Cerebellum (tissue), 4 donors: ENCODE measurements at places on chromosomes 6 and 20.
A peak's percentile ranks its signal among the peaks of the same experiment; 100 is the strongest.

- DNase-seq, result peak; percentile 9
Observed at GRCh38 chr20:15546525-15547023, 1026.7 kb downstream of the KIF16B start.

GRCh38 chr6:140663094-140663493 is 1288.6 kb upstream of the CITED2 start:
- DNase-seq, result no peak

DNA sequence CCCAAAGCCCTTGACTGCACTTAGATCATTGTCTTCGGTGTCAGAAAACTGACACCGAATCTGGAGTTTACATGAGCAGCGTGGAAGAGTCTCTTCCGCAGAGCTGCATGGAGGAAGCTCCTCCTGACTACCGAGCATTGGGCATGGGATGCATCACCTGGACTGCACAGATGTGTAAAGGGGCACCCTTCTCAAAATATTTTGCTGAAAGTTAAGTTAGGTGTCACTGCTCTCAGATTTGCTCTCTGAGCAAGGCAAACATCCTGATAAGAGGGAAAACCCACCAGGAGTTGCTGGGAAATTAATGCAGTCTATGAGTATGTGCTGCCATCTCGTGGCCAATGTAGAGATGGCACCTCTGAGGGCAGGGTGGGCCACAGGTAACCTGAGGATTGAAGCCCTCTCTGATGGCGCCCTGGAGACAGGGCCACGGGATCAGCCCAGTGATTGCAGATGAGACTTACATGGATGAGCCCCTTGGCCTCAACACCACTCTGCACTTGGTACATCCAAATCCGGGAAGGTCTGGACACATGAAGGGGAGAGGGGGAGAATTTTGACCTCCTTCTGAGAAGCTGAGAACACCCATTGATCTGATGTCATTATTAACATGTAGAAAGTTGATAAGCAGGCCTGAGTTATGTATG is 129.9 kb downstream of the LPA start:
- DNase-seq, result peak; percentile 26

GRCh38 chr6:134410541-134410940 is 92.6 kb upstream of the SGK1 start:
- no peak for DNase-seq

DNA sequence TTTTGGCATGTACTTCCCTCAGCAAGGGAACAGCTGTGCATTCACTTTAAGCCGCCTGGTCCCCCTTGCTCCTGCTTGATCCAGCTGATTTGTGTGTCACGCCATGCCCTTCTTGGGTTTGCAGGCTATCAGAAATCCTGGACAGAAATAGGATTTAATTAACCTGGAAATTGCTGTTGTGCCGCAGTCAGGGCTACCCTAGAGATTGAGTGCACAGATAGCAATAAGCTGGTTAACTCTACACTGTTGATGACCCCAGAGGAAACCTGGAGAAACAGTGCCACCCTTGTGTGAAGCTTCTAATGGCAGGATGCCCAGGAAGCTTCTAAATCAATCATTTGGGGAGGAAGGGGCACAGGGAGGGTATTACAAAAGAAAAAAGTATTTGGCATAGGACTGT is 199.0 kb downstream of the JARID2 start:
- no peak for DNase-seq

DNA sequence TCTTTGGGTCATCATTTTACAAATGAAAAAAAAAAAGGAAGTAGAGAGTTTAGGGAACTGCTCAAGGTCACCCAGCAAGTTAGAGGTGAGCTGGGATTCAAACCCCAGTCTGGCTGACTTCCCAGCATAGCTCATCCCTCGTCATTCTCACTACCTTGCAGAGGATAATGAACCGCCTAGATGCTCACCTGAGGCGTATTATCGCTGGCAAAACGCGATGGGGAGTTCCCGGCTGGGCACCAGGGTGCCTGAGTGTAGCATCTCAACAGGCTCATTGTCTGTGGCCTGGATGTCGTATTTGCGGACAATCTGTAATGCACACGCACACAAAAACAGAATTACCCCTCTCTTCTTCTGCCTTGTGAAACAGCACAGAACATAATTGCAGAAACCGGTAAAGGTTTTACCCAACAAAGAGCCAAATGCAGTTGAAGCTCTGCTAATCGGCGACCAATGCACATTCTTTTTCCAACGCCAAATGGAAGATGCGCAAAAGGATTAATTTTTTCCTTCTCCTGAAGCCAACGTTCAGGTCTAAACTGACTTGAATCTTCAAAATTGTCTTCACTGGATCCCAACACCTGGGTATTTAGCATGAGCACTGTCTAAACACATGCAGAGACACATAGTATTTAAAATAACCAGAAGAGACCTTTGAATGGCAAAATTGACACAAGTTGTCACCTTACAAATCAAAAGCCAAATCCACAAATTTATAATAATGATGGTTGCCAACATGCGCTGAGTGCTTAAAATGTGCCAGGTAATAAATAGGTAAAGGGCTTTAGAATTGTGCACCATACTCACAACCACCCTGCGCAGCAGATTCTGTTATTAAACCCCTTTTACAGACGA is 16.6 kb downstream of the CYP24A1 start:
- no peak for DNase-seq

DNA sequence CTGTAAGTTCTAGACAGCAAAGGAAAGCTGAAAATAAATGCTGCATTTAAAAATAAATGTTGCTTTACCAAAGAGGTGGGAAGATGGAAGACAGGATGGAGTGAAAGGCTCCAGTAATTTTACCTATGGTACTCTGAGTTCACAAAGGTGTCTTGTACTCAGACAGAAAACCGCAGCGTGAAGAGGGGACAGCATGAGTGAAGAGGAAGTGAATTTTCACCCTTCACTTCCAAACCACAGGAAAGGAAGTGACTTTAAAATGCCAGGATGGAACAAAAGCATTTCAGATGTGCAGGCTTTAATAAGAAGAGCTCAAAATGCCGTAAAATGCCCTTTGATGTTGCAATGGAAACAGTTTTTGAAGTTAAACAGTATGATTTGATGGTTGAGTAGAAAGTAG is 91.2 kb upstream of the TINAG start:
- no peak for DNase-seq

GRCh38 chr20:3730803-3731672 is 1.4 kb upstream of the HSPA12B start:
- no peak for DNase-seq

DNA sequence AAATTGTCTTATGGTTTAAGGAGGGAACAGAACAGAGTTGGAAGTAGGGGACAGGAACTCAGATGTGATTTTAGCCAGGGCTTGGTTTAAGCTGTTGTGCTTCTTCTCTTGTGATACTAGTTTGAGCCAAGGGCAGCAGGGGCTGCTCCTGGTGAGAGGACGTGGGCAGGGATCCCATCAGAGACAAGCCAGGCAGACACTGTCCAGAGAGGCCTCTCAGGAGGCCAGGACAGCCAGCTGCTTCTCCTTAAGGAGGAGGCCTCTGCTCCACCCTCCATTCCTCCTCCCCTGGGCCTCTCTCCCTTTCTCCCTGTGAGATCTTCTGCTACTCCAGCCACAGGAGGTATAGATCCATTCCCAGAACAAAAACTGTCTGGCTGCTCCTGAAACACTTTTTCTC is 108.4 kb upstream of the MLN start:
- no peak for DNase-seq

DNA sequence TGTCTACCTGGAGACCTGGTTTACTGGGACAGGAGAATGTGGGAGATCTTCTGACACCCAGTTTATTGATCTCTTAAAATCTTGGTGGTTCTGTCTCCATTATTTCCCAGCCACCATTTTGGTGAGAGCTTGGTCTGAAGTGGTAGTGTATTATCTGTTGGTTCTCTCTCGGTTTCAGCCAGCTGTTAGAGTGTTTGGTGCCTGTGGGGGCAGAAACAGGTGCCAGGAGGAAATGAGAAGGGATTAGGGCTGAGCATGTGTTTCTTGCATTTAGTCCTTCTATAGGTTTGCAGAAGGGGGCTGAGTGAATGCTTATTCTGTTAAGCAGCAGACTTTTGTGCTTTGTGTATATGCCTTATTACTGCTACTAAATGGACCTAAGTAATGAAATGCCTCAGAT is 9.6 kb downstream of the JARID2 start:
- no peak for DNase-seq

- DNase-seq, result no peak
Observed at GRCh38 chr6:154187714-154188113, 148.7 kb downstream of the OPRM1 start.

DNA sequence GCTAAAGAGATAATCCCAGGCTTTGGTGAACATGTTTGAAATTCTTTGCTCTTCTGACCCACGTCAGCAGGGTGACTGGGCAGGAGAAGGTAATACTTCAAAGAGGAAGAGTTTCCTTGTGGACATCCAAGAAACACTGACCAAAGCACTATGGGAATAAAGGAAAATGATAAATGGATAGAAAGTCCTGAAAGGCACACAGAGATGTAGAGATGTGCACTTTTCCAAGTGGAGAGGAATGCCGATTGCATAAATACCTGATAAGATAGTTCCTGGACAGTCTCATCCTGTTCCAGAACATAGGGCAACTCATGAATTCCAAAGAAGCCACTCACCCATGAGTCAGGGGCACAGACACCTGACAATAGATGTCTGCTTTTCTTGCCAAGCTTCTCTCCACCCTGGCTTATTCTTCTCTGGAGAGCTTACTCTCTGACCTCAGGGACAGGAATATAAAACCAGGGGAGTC is 191.3 kb upstream of the FOXA2 start:
- no peak for DNase-seq

DNA sequence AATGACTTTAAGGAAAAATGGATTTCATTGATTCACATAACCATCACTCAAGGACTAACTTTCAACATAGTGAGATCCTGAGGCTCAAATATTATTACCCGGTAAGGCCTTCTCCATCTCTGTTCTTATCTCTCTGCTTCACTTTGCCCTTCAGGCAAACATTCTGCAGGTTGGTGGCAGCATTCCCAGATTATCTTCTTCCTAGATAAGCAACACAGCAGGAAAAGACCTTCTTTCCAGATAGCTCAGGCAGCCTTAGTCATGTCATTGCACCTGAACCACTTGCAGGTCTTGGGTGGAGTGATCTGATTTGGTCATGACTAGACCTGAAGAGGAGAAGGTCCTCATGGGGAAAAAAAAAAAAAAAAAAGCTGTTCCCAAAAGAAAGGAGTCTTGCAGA is 5.3 kb upstream of the HIVEP2 start:
- DNase-seq, result no peak

DNA sequence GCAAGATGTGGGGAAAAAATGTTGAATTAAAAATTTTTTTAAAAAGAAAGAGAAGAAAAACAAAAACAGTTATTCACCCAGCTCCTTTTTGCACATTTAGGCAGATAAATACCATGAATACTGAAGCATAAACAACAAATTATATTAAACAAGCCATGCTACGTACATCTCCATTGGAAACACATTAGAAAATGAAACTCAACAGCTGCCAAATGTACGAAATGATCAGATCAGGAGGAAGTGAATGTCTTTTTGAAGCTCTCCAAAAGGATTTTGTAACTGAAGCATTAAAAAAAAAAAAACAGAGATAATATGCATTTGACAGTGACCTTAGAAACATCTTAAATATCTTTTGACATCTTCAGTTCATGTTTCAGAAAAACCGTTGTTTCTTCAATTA is 56.7 kb downstream of the CD83 start:
- no peak for DNase-seq

DNA sequence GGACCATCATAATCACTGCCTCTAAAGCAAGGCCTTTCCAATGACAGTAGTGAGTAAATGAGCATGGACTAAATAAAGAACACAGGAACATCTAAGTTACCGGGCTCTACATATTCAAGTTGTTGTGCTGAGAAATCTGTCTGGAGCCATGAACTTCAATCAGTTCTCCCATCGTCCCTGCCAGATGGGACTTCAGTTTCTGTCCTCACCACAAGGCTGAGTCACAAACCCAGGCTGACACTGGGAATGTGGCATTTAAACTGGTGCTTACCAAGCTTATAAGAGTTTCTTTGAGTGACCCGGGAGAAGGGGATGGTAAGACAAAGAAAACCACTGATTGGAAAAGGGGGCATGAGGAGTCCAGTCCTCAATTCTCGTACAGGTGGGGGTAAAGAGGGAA is 497.0 kb downstream of the MAFB start:
- no peak for DNase-seq

- DNase-seq, result no peak
Observed at GRCh38 chr6:108179741-108180140, 13.9 kb downstream of the NR2E1 start.
